ENCODE measurements at places on chromosomes 11 and 22.

DNA sequence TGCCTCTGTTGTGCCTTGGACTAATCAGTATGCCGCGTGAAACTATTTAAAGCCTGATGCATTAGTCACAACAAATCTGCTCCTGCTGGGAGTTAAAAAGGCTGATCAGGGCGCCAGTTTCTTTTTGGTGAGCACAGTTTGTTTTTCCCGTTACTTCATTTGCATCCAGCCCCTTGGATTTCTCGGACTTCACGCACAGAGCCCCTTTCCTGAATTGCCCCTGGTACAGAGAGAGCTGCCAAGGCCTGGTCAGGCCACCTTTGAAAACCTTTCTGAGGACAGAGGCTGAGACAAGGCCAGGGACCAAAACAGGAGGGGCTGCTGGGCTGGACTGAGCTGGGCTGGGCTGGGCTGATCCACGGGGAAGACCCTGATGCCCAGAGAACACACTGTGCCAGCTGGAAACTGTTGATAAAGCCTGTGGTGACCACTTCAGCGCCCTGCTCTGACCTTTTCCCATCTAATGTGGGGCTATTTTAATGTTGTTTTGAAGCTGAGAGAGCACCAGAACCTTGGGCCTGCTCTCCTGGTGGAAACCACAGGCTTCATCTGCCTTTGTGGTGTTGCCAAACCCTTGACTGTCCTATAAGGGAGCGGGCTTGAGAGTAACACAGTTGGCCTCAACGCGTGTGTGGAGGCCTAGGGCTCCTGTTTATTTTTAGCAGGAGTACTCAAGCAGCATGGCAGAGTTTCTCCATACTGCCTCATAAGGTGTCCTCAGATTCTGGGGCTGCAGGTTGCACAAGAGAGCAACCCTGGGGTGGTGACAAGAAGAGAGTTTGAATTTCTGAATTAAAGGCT, 44.2 kb downstream of the NAV2 start:
- DNase-seq, result no peak

DNA sequence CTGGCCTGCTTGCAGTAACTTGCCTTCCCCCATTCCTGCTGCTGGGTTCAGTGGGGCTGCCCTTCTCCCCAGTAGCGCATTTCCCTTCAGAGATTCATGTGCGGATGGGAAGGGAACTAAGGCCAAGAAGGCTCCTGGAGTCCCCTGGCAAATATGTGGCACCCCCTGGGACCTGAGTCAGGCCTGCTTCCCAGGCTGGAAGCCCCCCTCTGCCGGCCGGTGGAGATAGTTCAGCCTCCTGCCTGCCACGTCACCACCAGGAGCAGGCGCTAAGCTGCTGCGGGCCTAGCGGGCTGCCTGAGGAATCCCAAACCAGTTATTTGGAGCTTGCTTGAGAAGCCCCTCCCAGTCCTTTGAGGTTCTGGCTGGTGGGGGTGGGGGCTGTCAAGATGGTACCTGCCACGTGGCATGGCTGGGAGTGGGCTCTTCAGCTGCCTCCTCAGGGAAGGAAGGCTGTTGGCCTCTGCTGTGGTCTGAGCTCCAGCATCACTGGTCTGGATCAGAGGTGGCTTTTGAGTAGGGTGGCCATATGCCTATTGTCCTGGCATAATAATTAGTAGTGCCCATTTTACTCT, 2.0 kb downstream of the SERPINH1 start:
- no peak for DNase-seq

DNA sequence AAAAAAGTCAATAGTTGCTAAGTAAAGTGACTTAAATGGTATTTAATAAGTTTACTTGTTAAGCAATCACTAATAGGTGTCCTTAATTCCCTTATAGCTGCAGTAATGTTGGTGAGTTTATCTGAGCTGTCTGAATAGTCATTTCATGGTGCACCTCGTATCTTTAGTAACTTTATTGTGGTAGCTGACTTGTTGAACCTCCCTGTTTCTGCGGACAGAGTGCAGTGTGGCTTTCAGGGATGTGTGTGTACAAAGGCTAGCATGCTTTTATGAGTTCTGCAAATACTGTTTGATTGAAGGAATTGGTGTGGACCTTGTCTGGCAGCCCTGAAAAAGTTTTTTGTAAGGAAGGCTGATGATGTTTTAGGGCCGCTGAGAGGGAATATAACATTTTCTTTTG, 2.6 kb downstream of the ZNRF3 start:
- DNase-seq, result no peak

DNA sequence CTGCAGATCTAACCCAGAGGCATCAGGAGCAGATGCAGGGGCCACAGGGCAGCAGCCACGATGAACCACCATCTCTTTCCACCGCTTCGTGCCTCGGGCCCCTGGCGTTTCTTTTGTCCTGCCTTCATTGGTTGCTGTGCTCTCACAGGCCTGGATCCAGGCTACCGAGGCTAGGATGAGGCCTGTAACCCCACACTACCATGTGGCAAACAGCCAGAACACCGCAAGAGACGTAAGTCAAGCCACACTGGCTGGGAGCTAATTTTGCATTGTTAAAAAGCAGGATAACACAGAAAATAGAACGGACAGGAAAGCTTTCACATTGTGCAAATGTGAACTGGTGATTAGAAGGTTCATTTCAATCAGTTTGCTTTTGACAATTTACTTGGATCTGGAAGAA, 15.7 kb upstream of the ARFGAP3 start:
- DNase-seq, result no peak

DNA sequence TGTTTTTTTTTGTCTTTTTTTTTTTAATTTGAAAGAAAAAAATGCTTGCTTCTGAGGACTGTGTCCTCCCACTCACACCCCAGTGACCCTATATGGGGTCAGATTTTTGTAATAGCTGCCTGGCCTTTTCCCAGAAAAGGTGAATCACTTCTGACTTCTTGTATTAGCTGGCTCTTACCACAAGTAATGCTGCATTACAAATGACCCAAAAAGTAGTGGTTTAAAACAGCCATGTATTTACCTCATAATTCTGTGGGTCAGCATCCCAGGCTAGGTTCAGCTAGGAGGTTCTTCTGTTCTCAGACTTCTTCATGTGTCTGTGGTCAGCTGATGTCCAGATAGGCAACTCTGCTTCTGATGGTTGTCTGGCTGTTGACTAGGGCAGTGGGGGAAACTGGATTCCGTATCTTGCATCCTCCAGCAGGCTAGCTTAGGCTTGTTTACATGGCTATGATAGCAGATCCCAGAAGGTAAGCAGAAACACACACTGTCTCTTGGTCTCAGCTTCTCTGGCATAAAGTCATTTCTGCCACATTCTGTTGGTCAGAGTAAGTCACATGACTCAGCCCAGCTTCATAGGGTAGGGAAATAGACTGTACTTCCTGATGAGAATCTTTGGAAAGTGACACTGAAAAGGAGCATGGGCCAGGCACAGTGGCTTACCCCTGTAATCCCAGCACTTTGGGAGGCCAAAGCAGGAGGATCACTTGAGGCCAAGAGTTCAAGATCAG, 19.5 kb downstream of the LHFPL7 start:
- DNase-seq, result no peak

GRCh38 chr11:37026326-37026725, 428.3 kb upstream of the RAG2 start:
- no peak for DNase-seq

- DNase-seq, result no peak
Observed at GRCh38 chr22:35446365-35446764, 46.4 kb downstream of the MCM5 start.

- no peak for DNase-seq
Observed at GRCh38 chr11:112499153-112499880, 238.7 kb upstream of the PLET1 start.

GRCh38 chr11:119155733-119156492, 7.1 kb downstream of the ABCG4 start:
- no peak for DNase-seq

GRCh38 chr11:8332196-8332595, 68.5 kb upstream of the LMO1 start:
- DNase-seq, result no peak

GRCh38 chr11:28878025-28878424, 769.8 kb downstream of the METTL15 start:
- no peak for DNase-seq

DNA sequence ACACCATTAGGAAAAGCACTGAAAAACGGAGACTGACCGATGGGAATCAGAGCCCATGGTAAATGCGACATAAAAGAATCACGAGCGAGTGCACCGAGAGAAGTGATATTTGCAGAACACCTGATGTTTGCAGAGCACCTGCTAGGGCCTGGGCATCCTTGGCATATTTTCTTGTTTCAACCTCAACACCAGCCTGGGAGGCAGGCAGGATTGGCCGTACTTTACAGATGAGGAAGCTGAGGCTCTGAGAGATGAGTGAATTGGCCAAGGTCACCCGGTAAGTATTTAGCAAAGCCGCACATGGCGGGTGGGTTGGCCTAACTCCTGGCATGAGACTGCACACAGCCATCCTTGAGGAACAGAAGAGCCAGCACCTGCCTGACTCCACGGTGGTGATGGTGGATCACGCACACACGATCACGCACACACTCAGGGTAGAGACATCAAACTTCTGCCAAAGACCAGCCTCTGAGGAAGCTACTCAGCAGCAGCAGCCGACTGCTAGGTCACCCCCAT, 21.6 kb upstream of the CHADL start:
- DNase-seq, result no peak

DNA sequence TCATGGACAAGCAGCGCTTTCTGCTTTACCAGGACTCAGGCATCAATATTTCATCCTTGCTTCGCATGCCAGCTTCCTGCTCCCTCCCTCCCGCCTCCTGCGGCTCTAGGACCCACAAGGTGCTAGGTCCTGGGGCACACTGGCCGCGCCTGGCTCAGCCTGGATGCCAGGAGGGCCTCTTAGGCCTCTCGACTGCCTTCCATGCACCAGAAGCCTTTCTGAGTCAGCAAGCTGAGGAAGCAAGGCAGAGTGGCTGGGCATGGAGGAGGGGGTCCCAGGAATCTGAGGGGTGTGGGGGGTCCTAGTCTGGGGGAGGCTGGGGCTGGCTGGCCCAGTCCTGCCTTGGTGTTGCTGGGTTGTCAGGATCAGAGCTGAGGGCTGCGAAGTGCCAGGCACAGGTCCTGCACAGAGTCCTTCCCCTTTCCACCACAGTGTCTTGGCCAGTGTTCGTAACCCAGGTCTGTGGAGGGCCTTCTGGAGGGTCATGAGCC, 61.0 kb upstream of the THY1 start:
- DNase-seq, result no peak

DNA sequence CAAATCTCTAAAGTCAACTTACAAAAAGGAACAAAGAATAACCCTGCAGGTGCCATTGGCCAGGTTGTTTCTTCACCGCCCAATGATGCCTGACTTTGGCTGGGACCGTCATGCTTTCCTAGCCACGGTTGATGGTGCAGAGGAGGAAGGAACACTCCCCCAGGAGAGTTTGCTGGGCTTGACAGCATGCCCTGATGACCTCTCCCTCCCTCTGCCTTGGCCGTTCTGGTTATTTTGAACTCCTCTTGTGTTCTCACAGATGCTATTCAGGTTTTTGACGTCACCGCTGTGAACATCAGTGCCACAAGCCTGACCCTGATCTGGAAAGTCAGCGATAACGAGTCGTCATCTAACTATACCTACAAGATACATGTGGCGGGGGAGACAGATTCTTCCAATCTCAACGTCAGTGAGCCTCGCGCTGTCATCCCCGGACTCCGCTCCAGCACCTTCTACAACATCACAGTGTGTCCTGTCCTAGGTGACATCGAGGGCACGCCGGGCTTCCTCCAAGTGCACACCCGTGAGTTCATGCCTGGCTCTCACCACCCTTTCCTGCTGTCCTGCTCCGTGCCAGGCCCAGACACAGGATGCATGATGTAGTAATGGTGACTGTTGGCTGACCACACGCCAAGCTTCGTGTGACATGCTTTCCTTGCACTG, 89.0 kb upstream of the OR4B1 start:
- no peak for DNase-seq

DNA sequence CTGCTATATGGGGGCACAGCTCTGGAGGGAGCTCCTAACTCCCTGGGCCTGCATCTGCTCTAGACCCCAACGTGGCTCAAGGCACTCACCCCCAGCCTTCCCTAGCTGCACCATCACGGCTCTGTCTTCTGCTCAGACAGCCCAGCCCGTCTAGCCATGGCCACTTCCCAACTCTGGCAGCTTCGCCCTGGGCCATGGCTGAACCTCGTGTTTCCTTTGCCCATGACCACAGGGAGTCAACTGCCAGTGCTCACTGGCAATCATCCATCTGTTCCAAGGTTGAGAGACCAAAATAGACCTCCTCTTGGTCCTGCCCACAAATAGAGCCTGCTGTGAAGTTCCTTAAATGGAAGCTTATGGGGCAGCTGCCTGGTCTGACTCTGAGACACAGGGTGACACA, 5.4 kb downstream of the LMO1 start:
- DNase-seq, result no peak

GRCh38 chr22:33515795-33516194, 404.5 kb downstream of the LARGE1 start:
- no peak for DNase-seq

- no peak for DNase-seq
Observed at GRCh38 chr11:12716816-12717215, 42.6 kb downstream of the TEAD1 start.

- no peak for DNase-seq
Observed at GRCh38 chr11:64854157-64854533, 9.7 kb upstream of the CDC42BPG start.

DNA sequence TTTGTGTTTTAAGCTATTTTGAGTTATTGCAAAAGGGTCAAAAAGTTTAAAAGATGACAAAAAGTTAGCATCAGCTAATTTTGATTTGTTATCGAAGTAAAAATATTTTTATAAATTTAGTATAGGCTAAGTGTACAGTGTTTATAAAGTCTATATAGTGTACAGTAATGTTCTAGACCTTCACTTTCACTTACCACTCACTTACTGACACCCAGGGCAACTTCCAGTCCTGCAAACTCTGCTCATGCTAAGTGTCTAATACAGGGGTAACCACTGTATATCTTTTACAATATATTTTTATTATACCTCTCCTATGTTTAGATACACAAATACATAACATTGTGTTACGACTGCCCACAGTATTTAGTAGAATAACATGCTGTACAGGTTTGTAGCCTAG, 59.7 kb downstream of the PDGFD start:
- no peak for DNase-seq

DNA sequence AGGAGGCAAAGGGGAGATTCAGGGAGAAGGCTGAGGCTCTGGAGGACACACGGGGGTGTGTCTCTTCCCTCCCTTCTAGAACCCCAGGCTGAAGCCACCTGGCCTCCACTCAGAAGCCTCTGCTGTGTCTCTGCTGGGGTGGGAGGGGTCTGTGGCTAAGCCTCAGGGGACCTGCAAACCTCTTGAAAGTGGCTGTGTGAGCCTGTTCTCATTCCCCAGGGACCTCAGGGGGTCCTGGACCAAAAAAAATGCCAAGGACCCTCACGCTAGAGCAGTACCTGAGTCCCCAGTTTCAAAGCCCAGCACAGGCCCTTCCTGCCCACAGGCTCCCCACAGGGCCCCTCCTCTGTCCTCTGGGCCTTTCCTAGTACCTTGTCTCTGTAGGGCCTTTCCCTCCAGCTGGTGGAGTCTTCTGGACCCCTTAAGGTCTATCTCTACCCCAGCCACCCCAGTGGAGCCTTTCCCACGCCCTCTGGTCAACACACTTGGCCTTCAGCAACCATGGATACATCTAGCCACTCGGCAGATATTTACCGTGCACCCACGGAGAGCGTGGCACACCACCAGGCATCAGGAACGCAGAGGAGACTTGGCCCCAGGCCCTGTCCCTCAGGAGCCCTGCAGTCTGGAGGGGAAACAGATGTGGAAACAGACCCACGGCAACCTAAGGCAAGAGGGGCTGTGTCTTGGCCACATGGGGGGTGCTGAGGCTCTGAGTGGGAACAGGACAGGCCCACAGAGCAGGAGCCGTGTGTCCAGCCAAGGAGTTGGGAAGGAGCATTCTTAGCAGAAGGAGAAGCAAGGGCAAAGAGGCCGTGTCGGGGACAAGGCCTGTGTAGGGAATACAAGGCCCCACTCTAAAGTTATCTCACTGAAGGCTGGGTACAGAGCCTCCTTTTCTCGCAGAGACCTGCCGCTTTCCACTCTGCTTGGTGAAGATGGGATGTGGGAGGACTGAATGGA, 18.5 kb downstream of the PLA2G6 start:
- DNase-seq, result no peak

Data from activated CD4-positive, alpha-beta T cell treated with anti-CD3 and anti-CD28 coated beads, Interleukin-2, amount 50 U/mL, for 24 hours (primary cell).